Activated CD8-positive, alpha-beta T cell treated with anti-CD3 and anti-CD28 coated beads, Interleukin-2, amount 10 ng/mL, durations not matched to agents 7 days and 5 days (primary cell): ENCODE measurements at places on chromosomes 2 and 18. TPM values are rescaled to one million over a fixed set of nuclear protein-coding genes. Genes with fewer than 3 reads are reported as not detected.

NPPC gene
- total RNA-seq, result 1.4 TPM

LRRTM4 gene
- total RNA-seq, result not detected

CELF4 gene
- total RNA-seq, result not detected

MC5R gene
- total RNA-seq, result not detected

MEP1B gene
- not detected for total RNA-seq

DNA sequence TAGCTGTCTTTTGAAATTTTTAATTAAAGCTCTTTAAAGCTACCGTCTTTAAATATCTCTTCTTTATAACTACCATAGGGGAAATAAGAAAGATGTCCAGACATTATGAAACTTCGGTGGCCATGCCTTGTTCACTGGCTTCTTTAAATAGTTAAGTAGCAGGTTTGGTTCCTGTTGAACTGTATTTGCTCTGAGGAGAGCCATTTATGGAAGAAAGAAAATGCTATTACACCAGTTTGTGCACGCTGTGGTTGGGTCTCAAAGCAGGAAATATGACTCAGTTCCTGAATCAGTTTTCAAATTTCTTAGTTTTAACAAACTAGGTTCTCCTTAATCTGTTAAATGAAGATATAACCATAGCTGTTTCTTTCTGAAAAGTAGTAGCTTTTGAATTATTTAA, 12.2 kb downstream of the ARPC2 start:
- peaks cover 89% of the 10 kb centered on the region for H3K36me3 ChIP-seq
- DNase-seq, result peak; percentile 77
- H3K27me3 ChIP-seq, result no peaks in the 10 kb centered on the region
- peaks cover 80% of the 10 kb centered on the region for H3K4me1 ChIP-seq
- H3K4me3 ChIP-seq, result peak overlapping the region; percentile 58
